ENCODE measurements at places on chromosomes 1 and 21.

- DNase-seq: peak; percentile 93
These were observed 1.1 kb downstream of the POGZ start for GRCh38 chr1:151457911-151458801.

- no peak for DNase-seq
These were observed 78.8 kb upstream of the RBM34 start for GRCh38 chr1:235239851-235240250.

- no peak for DNase-seq
These were observed 10.6 kb upstream of the RGS18 start for GRCh38 chr1:192147696-192148095.

- peak; percentile 32 for DNase-seq
These were observed 11.5 kb upstream of the DHRS3 start for GRCh38 chr1:12629511-12629956.

DNA sequence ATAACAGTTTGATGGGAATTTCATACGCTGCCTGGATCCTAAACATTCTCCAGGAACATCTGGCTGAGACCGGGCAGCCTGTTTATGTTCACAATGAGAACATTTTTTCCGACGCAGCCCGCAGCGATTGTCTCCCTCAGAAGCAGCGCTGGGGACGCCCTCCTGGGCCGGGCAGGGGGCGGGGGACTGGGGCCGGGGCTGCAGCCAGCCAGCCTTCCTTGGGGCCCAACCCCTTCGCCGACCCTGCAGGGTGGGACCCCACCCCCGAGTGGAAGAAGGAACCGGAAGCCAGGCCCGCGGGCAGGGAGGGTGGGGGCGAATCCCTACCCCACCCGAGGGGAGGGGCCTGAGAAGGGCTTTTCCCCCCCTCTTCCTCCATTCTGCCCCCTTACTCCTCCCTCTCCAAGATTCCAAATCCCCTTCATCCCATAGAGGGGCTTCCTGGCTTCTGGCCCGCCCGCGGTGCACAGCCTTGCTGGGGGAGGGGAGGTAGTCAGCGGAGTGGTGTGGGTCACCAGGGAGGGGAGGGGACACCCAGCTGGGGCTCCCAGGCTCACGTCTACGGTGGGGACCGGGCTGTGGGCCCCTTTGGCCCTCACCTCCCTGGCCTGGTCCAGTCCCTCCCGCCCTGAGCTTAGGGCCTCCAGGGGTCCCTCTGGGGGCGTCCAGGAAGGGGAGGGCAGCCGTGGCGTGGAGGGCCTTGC is 60.6 kb downstream of the WNT9A start:
- DNase-seq: peak; percentile 20

DNA sequence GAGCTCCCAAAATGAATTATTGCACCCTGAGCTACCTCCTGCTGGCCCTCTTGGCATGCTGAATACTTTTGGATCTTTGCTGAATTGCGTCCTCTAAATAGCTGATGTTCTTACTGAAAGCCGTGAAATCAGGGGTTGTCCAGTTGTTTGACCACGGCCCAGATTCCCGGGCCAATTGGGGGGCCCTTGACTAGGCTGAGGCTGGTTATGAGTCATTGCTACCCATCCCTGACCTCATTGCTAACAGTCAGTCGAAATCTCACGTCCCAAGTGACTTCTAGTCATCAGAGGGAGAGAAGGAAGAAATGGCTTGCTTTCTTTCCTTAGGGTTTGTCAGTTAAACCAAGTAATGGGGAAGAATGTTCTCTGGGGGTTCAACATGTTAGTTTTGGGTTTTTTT is 37.4 kb downstream of the SMYD2 start:
- no peak for DNase-seq

DNA sequence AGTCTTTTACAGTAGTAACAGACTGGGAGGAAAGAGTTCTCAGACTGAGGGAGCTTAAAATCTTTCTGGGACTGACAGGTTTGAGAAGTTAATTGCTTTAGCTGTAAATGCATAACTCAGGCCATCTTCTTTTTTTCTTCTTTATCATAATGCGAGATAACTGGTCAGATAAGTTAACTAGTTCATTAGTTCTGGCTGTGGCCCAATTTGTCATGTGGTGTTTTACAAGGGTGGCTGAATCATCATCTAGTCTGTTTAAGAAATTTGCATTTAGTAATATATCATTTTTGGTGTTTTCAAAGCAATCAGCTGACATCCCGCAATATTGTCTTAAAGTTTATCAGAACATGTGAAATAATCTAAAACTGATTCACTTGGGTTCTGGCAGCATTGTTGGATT is 14.0 kb downstream of the HSD3B2 start:
- DNase-seq: no peak

- no peak for DNase-seq
These were observed 59.2 kb downstream of the PBX1 start for GRCh38 chr1:164618202-164618564.

DNA sequence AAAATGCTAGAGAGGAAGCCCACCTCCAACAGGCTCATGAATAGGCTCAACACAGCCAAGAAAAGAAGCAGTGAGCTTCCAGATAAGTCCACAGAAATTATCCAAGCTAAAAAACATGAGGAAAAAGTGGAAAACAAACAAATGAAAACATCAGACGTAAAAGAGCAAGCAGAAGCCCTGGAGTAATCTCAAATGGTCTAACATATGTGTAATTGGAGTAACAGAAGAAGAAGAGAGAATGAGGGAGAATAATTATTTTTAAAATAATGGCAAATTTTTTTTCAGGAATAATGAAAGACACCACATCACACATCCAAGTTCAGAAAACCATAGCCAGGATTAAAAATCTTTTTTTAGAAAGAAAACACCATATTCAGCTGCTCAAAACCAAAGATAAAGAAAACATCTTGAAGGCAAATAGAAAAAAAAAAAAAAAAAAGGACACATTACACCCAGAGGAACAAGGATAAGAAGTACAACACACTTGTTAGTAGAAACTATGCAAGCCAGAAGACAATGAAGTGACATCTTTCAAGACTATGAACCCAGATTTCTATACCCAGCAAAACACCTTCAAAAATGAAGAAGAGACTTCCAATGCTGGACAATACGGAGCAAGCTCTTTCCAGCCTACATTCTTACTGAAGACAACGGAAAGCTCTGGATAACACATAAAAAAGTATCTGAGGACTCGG is 10.6 kb upstream of the SUMO3 start:
- DNase-seq: no peak

GRCh38 chr1:24928689-24929397 is 1.2 kb downstream of the RUNX3 start:
- DNase-seq: peak; percentile 79

DNA sequence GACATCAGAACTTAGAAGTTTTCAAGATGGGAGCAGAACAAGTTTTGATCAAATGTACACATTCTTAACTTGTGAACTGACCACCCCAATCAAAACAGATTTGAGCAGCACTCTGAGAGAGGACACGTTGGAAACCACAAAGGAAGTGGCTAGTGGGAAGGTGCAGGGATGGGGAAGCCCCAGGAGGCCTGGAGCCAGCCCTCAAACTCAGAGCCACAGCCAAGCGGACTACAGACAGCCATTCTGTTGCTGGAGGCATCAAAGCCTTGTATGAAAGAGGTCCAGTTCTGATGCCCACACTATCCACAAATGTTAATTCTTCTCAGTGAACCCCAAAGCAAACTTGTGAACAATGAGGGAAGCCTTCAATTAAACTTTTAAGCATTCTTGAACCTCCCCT is 143.6 kb upstream of the RAB4A start:
- DNase-seq: no peak

- DNase-seq: no peak
These were observed 23.3 kb downstream of the NUCKS1 start for GRCh38 chr1:205726619-205727125.

DNA sequence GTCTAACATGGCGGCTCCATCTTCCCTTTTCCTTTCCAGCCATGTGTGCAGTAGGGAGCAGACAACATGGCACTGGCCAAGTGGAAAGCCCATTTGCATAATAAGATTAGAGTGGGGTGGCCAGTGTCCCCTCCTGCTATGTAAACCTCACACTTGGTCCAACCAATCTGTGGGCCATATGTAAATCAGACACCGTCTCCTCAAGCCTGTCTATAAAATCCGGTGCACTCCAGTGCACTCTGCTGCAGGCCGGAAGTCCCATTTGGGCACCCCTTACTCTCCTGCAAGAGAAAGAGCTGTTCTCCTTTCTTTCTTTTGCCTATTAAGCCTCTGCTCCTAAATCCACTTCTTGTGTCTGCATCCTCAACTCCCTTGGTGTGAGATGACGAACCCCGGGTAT is 44.1 kb downstream of the OLFML3 start:
- DNase-seq: no peak

DNA sequence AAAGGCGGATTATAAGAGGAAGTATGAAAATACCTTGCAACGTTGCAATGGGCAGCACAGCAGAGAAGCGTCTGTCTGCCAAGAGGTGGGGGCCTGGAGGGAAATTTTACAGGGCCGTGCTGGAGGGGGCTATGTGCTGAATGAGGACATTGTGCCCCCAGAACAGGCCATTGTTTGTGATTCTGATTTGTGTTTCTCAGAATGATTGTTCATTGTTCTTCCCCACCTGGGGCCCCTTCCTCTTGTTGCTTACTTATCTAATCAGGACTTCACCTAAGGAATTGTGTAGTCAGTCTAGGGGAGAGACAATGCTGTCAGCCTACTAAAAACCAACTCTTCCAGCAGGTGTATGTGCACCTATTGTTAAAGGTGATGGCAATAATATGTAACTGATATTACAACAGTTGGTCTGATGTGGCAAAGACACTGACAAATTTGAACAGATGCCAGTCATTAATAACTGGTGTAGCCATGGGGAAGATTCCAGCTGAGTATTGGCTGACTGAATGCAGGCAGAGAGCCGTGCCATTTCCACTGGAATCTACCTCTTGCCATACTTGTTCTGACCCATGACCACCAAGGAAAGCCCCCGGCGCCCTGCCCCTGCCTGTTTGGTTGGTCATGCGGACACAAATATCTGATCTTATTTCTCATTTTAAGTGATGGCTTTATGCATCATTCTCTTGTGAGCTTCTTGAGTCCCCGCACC is 45.2 kb upstream of the PSEN2 start:
- DNase-seq: peak; percentile 52

GRCh38 chr21:36321325-36322082 is 1.5 kb downstream of the MORC3 start:
- no peak for DNase-seq

DNA sequence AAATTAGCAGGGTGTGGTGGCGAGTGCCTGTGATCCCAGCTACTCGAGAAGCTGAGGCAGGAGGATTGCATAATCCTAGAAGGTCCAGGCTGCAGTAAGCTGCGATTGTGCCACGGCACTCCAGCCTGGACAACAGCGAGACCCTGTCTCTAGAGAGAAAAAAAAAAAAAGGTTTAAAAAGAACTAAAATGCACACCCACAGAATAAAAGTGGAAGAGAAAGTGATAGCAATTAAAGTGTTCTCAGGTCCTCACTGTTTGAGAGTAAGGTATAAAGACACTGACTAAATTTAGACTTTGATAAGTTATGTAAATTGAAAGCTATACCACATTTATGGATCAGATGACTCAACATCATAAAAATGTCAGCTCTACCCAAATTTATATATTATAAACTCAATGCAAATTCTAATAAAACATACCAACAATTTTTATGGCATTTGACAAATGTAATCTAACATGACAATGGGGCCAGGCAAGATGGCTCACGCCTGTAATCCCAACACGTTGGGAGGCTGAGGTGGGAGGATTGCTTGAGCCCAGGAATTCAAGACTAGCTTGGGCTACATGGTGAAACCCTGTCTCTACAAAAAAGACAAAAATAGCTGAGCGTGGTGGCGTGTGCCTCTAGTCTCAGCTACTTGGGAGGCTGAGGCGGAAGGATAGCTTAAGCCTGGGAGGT is 11.8 kb downstream of the ZBTB17 start:
- no peak for DNase-seq

GRCh38 chr1:77282866-77283539 is 1.2 kb downstream of the AK5 start:
- DNase-seq: peak; percentile 31

GRCh38 chr1:228259951-228260350 is 52.1 kb downstream of the OBSCN start:
- no peak for DNase-seq

- no peak for DNase-seq
These were observed 7.5 kb downstream of the TENT5B start for GRCh38 chr1:27005166-27005530.

- DNase-seq: no peak
These were observed 26.3 kb upstream of the KIAA0040 start for GRCh38 chr1:175218786-175219434.

- no peak for DNase-seq
These were observed 88.0 kb upstream of the SLFNL1 start for GRCh38 chr1:41109310-41110197.

DNA sequence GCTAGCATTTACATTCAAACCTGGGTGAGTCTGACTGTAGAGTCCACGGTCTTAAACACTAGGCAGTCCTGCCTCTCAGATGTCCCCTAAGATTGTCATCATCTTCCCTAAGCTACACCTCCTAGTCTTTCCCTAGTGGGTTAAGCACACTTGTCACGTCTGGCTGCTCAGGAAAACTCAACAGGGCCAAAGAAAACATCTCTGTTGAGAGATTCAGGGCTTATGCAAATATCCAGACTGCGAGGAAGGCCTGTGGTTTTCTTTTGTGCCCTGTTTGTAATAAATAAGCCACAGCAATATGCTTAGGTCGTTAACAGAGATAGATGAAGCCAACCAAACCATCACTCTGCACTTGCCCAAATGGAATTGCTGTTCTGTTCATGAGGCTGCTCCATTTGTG is 472.6 kb upstream of the DEPDC1 start:
- DNase-seq: no peak

GRCh38 chr1:173476197-173476664 is 904 bp upstream of the PRDX6 start:
- DNase-seq: no peak

- DNase-seq: no peak
These were observed 135.0 kb downstream of the KCNJ6 start for GRCh38 chr21:37780991-37781983.

DNA sequence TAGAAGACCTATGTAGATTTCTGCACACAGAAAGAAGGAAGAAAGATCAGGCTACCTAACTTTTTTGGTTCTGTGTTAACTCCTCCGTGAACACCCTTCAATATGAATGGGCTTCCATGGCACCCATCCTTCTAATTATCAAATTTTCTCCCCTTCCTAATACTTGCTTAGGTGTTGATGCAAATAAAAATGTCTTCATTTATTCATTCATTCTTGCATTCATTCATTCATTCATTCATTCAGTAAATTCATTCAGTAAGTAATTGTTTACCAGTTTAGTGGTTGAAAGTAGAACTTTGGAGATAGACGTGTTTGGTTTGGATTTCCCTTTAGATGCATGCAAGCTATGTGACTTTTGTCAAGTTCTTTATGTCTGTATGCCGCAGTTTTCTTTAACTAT is 4.6 kb downstream of the CHI3L2 start:
- DNase-seq: no peak

GRCh38 chr1:97906567-97907241 is 14.1 kb downstream of the DPYD start:
- DNase-seq: no peak

- DNase-seq: no peak
These were observed 3.7 kb upstream of the FOXO6 start for GRCh38 chr1:41357451-41358101.
